Smooth muscle cell of the brain vasculature (primary cell): ENCODE measurements at places on chromosomes 12 and 14.

- DNase-seq = no peak
Observed at GRCh38 chr12:121400332-121401139, 618 bp downstream of the RNF34 start.

DNA sequence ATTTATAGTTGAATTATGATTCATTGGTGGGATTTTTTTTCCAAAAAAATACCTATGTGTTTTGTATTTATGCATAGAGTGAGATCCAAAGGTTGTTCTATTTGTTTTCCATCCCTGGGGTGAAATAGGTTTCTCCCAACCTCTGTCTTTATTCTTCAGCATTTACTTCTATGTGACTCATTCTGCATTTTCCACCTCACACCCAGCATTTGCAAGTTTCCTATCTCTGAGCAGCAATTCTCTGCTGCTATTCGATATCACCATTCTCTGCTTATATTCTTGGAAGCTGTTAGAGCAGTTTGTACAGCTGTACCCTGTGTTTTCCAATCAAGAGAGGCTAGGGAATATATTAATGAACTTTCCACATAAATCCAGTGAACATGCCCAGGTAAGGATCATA, 538.9 kb downstream of the SNAPC1 start:
- DNase-seq = no peak

DNA sequence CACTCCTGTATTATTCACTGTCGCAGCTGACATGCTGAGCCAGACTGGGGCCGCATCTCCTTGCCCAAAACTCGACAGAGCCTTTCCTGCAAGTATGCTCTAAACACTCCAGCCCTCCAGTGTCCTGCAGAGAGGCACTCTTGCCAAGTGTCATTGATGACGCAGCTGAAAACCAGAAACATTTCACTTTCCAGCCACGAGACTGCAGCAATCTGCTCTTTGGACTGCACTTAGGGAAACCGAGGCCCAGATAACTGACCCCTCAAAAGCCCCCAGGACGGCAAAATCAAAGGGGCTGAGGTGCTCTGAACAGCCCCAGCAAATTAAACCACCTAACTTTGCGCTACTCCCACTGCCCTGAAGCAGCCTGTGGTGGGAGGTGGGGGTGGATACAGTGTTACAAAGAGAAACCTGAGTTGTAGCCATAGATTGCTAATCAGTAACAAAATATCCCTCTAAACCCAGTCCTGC, 2.6 kb downstream of the CCDC85C start:
- peak; percentile 55 for DNase-seq

GRCh38 chr12:16612647-16613046, 6.7 kb upstream of the LMO3 start:
- no peak for DNase-seq

DNA sequence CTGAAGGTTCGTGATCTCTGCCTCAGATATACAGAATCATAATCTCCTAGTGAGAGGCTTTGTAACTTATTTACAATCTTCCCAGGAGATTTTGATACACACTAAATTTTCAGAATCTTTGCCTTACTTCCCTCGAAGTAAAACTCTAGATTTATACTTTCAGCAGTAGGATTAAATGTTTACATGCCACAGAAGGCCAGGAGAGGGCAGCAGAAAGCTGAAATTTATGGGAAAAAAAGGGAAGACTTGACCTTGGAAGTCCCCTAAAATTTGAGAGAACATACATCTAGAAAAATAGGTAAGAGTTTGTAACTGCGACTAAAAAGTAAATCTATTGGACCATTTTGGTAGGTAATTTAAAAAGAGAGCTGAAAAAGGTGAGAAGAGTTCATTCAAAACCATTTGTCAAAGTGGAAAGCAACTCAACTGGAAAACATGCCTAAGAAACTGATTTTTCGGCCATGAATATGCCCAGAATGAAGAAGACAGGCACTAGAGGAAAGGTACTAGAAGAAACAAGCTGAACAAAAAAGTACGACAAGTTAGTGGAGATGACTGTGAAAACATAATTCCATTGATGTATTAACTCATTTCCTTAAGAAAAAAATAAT, 242.0 kb upstream of the MDGA2 start:
- DNase-seq = no peak

GRCh38 chr14:33065634-33066033, 127.0 kb downstream of the NPAS3 start:
- DNase-seq = no peak

- no peak for DNase-seq
Observed at GRCh38 chr12:65566751-65567150, 257.5 kb upstream of the HMGA2 start.

- no peak for DNase-seq
Observed at GRCh38 chr14:99131632-99132271, 140.2 kb downstream of the BCL11B start.

- DNase-seq = no peak
Observed at GRCh38 chr14:54503486-54503885, 6.2 kb upstream of the CGRRF1 start.

GRCh38 chr14:37864861-37865718, 269.7 kb downstream of the TTC6 start:
- no peak for DNase-seq

DNA sequence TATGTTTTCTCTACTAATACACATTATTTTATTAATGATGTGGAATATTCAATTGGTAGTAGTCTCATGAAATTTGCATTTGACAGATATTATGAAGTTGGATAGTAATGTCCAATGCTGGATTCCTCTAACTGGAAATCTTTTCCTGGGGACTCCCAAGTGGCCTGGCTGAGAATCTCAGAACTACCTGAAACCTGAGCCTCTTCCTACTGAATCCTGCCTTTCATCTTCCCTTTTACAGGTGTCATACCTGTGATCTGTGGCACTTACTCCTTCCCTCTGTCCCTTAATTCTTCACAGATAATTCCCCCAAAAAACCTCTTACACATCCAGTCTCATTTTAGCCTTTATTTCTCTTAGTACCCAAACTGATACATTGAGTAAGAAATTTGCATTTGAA, 89.7 kb upstream of the MYF6 start:
- DNase-seq = no peak

- no peak for DNase-seq
Observed at GRCh38 chr12:749751-750270, 2.6 kb upstream of the WNK1 start.

- DNase-seq = no peak
Observed at GRCh38 chr12:125247477-125247876, 182.2 kb downstream of the AACS start.

DNA sequence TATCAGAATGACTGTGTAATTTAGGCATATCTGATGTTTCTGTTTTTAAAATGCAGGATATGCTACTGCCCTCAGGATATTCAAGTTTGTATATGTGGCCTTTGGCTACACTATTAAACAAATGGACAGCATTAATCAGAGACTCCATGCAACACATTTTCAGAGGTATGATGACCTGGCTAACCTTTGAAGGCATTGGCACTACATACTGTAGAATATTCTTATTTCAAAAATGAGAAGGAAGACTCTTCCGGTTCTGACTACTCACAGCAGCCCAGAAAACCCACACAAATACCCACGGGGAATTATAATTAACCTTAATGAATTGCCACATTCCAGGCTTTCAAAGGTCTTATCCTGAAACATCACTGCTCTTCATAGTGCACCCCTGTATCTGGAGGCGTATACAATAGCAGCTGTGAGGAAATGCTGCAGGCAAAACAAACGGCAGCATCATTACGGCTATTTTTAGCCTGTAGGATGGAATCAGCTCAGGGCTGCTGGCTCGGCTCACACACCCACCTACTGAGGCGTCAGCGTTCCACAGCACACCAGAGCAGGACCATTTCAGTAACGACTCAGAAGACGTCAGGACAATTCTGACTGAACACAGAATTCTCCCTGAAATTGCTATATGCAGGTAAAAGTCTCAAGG, 648.5 kb downstream of the RPS29 start:
- DNase-seq = no peak

- DNase-seq = no peak
Observed at GRCh38 chr12:123363740-123364531, 711 bp downstream of the SBNO1 start.

- DNase-seq = no peak
Observed at GRCh38 chr12:16588812-16589211, 17.1 kb downstream of the LMO3 start.

- no peak for DNase-seq
Observed at GRCh38 chr12:112855375-112855774, 51.4 kb upstream of the OAS1 start.

DNA sequence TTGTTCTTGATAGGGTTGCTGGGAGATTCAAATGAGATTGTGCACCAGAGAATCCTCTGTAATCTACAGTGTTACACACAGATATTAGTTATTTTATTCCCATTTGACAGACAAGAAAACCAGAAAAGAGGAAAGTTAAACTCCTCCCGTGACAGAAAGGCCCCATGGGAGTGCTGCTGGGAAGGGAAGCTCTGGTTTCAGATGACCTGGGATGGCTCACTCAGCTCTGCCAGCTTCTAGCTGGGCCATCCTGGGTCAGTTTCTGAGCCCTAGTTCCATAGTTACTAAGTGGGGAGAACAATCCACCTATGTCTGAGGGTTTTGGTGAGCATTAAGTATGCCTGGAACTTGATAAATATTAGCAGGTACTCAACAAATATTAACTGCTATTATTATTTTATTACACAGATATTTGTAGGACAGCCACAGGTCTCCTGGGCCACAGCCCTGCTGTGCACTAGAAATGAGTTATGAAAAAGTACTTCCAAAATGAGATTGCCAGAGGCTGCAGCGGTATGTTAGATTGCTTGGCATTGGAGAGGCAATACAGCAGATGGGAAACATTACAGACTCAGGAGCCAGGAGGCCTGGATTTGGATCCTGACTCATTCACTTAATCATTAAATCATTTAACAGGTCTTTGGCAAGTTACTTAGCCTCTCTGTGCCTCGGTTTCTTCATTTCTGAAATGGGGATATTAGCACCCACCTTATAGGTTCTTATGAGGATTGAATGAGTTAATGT, 47.1 kb upstream of the STON2 start:
- DNase-seq = no peak

DNA sequence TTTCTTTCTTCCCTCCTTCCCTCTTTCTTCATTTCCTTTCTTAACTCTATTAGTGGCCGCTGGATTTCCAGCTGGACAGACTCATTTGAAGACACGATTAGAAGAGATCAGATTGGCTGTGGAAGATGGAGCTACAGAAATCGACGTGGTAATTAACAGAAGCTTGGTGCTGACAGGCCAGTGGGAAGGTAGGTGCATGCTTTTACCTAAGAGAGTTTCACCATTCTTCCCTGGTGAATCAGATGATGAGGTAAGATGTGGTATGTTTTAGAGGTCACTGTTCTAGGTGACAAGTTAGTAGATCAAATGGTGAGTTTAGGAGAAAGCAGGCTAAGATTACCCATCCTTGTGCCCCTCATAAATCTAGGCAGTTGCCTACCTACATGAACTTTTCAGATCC, 51.6 kb downstream of the DERA start:
- no peak for DNase-seq

GRCh38 chr12:53952335-53952694, 2.4 kb upstream of the HOXC12 start:
- DNase-seq = no peak

DNA sequence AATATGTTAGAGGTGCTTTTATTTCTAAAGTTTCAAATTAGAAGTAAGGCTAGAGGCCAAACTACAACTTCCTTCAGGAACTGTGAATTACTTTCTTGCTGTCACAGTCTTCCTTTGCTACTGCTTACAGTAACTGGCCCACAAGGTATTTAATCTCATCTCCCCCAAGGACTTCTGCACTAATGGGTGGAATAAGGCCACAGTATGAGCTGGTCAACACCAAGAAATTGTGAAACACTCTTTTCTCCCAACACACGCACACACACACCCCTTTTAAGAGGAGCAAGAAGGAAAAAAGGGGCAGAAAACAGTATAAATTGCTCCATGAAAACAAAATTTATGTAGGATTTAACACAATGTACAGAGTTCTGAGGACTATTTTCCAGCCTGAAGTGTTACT, 45.6 kb downstream of the SCAF11 start:
- no peak for DNase-seq

- DNase-seq = no peak
Observed at GRCh38 chr12:91273560-91273959, 90.9 kb upstream of the DCN start.

- no peak for DNase-seq
Observed at GRCh38 chr12:76340680-76341435, 7.4 kb downstream of the BBS10 start.

DNA sequence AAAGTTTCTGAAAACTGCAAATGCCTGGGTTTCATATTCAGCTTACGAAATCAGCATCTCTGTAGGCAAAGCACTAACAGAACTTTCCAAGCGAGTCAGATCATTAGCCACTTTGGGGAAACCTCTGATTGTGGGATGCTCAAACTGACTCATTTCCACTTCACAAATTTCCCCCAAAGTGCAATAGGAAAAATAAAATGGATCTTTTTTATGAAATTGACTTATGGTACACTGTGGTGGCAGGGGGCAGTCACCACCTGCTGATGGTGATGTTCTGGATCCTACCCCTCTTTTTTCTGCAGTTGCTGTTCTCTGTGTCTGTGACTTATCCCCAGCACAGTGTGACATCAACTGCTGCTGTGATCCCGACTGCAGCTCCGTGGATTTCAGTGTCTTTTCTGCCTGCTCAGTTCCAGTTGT, 5.6 kb downstream of the TCTN1 start:
- no peak for DNase-seq

GRCh38 chr14:67705211-67705610, 3.5 kb downstream of the RDH12 start:
- DNase-seq = no peak

DNA sequence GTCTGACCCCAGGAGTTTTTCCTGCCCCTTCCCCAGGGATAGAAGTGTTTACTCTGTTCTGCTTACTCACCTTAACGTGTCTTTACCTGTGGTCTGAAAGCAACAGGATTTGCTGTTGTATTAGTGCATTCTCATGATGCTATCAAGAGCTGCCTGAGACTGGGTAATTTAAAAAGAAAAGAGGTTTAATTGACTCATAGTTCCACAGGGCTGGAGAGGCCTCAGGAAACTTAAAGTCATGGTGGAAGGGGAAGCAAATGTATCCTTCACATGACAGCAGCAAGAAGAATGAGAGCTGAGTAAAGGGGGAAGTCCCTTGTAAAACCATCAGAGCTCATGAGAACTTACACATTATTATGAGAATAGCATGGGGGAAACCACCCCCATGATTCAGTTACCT, 240.4 kb downstream of the SNAPC1 start:
- no peak for DNase-seq

GRCh38 chr14:95901054-95901453, 24.4 kb downstream of the TUNAR start:
- DNase-seq = no peak

DNA sequence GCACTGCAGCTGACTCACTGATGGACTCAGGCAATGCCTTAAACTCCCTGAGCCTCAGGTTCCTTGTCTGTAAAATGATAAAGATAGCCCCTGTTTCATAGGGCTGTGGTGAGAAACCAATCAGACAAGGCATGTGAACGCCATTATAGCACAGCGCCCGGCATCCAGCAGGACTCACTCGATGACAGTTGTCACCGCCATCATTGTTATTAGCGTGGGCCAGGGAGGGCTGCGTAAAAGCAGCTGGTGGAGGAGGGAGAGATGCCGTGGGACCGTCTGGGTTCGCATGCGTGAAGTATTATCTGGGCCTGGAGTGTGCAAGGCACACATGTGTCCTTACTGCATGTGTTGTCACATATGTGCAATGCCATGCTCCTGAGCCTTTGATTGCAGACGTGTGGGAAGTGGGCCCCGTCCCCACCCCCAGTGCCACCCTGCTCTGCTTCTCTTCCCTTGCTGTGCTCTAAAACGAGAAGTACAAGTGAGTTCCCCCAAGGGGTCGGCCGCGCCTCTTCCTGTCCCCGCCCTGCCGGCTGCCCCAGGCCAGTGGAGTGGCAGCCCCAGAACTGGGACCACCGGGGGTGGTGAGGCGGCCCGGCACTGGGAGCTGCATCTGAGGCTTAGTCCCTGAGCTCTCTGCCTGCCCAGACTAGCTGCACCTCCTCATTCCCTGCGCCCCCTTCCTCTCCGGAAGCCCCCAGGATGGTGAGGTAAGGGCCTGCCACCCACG, at the start of gene PTPN6:
Gene PTPN6, plus strand, starts transcription at position 546 of the 730 bp plus-strand sequence. Its CDS starts 157 bp downstream, at position 703.
- DNase-seq = no peak
